ENCODE measurements at places on chromosomes 7 and 10.
A peak's percentile ranks its signal among the peaks of the same experiment; 100 is the strongest.

DNA sequence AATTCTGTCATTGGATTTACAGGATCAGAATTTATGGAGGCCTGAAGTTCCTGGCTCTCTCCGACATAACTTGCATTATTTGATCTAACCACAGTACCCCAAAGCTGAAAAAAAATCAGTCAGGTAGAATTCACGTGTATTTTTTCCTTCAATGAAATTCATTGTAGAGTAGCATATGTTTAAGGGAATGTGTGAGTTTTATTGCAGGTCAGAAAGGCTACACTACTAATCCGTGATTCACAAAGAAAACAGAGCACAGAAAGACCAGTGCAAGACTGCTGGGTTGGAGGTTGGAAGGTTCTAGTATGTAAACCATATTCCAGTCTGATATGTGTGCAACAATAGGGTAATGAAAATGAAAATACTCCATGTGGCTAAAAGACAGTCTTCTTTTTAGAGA, 247.0 kb upstream of the FERD3L start:
- no peak for DNase-seq

GRCh38 chr7:127713758-127714157, 61.8 kb downstream of the SND1 start:
- no peak for DNase-seq

DNA sequence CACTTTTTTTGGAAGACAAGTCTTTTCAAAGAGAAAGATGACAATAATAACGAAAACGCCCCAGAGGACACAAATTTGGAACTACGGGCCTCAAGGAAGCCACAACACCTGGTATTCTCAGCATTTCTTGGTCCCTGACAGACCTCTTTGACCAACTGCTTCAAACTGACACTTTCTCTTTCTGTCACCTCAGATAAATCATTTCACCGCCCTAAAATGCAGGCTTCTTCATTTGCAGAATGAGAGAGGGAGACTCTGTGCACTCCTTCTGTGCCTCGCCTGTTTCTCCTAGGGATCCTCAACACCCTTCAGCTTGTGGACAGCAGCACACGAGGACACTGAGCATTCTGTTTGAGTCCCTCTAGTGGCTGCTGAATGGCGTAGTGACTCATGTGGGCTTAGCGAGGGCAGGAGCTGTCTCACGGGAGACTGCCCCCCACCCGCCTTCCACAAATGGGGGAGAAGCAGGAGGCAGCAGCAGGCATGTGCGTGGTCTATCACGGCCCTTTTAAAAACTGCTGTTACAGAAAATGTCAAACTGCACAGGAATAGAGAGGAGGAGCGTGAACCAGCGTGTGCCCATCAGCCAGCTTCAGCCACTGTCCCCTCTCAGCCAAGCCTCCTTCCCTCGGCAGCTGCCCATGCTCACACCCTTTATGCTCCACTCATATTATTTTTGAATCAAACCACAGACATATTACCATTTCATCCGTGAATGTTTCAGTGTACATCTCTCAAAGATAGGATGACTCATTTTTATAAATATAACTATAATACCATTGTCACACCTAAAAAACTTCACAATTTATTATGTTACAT, 41.4 kb downstream of the GSDME start:
- no peak for DNase-seq

GRCh38 chr7:98724591-98724990, 107.5 kb downstream of the NPTX2 start:
- DNase-seq = no peak

GRCh38 chr7:44914992-44915607, 29.8 kb upstream of the PURB start:
- DNase-seq = peak; percentile 6

- no peak for DNase-seq
Measured at GRCh38 chr7:73342645-73343044, 14.7 kb downstream of the FKBP6 start.

DNA sequence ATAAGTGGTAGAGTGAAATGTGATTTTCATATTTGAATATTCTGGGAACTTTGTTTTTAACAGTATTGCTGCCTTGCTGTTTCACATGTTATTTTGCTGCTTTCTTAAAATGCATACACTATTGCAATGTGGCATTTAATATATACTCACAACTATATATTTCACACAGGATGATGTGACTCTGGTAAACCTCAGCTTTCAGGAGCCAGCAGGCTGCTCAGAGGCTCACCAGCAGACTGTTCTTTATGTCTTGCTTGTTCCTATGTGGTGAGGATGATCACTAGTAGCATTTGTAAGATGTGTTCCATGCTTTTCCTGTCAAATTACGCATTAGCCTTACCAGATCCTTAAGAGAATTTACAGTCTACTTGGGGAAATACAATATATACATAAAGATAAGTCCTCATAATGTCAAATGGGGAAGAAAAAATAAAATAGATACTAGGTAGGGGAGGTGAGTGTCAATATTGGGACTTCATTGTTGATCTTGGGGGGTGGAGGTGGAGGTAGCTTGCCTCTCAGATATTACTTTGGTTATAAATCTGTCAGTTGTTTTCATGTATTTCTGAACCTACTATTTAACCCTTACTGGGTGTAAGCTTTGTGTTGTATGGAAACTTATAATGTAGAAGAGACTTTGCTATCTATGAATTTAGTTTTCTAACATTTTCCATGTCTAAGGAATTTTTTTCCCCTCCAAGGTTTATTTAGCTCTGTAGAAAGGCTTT, 8.4 kb downstream of the GNAI1 start:
- no peak for DNase-seq

DNA sequence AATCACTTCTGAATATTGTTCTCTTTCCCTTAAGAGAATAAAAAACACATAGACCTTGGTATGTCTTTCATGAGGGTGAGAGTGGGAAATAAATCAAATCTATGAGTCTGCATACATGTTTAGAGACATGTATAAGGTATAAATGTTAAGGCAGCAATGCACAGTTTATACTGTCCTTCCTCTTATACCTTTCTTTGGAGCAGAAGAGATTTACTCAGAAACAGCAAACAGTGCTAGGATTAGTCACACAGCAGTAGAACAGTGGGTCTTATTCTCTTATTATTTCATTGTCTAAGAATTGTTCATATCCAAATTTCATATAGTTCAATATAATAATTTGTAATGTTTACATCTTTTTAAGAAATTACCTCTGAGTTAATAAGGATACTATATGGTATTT, 126.7 kb upstream of the TMEM196 start:
- DNase-seq = no peak
